Esophagus mucosa (tissue), 1 donor: ENCODE measurements at places on chromosomes 12 and 14. TPM values are rescaled to one million over a fixed set of nuclear protein-coding genes. Genes with fewer than 3 reads are reported as not detected.

- no peak for ATAC-seq
Measured at GRCh38 chr12:80761838-80762237, 45.1 kb downstream of the MYF5 start.

DNA sequence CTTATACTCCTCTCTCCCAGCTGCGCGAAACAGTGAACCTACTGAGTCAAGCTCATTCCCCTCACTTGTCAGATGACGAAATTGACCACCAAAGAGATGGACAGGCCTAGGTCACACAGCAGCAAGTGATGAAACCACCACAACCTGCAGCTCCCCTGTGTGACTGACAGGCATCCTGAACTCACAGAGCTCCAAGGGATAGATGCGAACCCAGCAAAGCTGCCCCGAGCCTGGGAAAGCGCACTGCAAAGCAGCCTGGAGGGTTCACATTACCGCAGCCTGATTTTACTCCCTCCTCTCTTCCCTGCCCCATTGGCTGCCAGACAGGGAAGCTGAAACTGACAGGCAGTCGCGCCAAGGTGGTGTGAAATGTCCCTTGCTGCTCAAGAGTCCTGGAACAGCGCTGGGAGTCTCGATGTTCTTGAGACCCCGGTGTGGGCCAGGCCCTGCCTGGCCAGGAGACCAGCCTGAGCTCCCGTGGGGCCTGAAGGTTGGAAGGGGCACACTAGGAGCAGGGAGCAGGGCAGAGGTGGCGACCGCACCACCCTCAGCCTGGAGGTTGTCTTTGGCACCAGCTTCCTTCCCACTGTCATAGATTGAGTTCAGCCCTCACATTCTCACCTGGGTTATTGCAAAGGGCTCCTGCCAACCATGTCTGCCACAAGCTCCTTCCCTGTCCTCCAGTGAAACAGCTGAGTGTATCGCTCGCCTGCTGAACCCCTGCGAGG, 36.3 kb downstream of the SNRNP35 start:
- ATAC-seq, result peak; percentile 16

- no peak for ATAC-seq
Measured at GRCh38 chr12:94829552-94829951, 173.9 kb downstream of the NDUFA12 start.

DNA sequence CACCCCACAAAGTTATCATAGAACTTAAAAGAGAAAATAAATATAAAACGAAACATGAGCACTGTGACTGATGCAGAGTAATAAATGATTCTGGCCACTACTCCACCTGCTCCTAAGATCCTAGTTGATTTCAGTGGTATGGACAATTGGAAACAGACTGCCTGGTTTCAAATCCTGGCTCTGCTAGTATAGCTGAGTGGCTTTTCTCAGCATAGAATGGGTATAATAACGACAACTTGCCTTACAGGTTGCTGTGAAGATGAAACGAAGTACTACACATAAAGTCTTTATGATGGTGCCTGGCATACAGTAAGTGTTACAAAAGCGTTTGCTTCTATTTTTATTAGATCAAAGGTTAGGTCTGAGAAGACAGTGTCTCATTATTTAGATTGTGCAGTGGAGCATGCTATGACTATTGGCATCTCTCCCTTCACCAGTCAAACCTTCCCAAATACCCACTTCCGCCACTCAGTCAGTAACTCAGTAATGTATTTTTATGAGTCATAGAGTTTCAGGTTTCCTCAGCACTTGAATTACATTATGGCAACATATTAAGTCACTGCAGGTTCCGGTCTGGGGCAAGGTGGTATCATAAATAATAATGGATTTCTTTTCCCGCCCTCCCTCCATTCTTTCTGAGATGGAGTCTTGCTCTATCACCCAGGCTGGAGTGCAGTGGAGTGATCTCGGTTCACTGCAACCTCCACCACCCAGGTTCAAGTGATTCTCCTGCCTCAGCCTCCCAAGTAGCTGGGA, 29.7 kb upstream of the NR2C1 start:
- ATAC-seq, result peak; percentile 99

DNA sequence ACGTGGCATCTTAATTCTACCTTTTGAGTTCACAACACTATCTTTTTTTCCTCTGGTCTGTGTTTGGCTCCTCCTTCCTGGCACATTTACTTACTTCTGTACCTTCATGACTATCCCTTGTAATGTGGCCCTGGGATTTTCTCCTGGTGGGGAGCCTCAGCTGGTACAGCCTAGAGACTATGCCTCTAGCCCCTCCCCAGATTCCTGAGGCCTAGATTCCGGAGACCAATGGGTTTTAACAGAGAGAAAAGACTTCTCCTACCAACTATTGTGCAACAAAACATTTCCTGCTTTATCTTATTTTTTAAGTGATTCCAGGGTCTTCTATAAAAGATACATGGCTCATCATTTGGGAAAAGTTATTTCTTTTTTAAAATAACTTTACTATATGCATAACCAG, 216.2 kb upstream of the KRR1 start:
- no peak for ATAC-seq

DNA sequence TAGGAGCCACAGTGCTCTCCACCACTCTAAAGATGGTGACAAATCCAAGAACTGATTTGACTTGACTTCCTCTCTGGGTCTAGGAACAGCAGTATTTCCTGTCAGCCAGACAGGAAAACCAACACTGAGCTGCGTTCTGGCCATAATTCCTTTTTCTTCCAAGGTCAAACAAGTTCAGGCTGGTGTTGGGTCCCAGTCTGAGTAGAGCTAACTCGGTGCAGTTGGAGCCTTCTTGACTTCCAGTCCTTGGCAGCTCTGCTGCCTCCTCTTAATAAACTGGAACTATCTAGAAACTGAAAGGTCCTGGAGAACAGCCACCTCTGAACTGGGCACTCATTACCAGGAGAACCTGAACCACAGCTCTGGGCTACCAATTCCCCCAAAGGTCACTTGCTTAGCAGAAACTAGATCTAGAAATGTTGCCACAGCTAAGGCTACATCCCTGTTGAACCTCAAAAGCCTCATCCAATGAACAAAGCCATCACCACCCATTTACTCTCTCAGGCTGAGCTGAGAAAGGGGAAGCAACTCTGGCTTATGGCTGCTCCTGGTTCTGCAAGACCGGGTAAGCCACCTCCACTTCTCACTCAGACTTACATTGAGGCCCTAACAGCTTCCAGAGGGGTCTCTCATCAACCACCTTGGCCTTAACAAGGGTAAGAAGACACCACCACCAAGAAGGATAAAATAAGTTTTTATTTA, 27.7 kb downstream of the MAX start:
- no peak for ATAC-seq

DNA sequence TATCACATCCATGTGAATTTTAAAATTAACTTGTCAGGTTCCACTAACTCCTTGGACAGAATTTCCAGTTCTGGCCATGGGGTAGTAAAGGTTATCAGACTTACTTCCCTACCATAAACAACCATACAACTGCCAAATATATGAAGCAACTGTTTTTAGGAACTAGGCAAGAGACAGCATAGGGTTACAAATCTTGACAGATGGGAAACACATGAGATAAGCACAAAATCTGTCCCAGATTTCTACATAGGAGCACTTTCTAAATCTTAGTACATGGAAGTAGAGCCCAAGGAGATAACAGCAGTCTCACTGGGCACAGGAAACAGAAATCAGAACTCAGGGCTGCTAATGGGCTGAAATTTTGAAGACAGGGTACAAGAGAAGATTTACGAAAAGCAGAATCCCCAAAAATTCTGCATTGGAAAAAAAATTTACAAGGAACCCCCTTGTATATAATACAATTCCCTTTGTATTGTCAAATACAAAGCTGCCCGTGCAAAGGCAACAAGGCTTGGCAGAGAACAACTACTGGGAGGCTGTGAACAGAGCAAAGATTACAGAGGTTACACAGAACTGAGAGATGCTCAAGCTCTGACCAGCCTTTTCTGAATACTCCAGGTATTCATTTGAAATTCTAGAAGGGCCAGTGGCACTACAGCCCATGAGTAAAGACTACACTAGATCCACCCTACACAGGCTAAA, 43.2 kb downstream of the GALNT4 start:
- no peak for ATAC-seq

DNA sequence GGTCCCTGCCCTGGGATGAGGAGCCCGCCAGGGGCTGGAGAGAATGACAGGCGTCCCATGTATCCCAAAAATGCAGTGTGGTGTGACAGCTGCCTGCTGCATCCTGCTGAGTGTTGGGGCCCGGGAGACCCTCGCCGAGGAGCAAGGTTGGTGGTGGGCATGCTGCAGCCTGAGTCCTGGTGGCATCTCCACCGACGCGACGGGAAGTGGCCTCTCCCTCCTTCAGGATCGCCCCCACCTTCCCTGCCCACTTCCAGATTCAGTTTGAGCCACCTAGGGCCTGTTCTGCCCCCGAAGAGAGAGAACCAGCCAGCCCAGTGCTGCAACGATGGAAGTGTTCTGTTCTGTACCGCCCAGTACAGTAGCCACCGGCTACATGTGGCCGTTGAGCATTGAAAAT, 70.1 kb downstream of the TSPAN9 start:
- ATAC-seq, result no peak

DNA sequence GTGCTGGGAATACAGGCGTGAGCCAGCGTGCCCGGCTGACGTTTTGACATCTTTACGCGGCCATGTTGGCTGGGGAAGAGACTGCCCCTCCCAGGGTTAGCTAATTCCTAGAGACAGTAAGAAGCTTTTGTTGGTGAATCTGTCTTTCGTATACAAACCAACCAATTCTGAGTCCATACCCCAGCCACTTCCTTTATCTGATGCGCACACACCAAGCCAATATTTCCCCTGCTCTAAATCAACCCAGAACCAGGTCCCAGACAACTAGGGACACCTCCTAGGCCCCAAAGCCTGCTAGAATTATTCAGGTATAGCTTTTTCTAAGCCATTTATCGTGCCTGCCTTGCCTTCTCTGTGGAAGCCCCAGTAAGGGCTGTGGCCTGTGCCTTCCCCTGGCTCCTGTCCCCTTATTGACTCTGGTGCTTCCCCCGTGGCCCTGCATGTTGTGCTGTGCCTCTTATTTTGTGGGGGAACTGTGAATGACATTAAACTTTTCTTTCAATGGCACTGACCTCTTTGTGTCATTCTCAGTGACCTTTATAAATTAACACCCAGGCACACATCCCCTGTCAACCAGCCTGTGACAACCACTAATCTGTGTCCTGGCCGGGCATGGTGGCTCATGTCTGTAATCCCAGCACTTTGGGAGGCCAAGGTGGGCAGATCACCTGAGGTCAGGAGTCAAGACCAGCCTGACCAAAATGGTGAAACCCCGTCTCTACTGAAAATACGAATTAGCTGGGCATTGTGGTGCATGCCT, 10.7 kb upstream of the EVL start:
- ATAC-seq, result no peak

- ATAC-seq, result no peak
Measured at GRCh38 chr12:4530982-4531586, 7.6 kb upstream of the RAD51AP1 start.

DNA sequence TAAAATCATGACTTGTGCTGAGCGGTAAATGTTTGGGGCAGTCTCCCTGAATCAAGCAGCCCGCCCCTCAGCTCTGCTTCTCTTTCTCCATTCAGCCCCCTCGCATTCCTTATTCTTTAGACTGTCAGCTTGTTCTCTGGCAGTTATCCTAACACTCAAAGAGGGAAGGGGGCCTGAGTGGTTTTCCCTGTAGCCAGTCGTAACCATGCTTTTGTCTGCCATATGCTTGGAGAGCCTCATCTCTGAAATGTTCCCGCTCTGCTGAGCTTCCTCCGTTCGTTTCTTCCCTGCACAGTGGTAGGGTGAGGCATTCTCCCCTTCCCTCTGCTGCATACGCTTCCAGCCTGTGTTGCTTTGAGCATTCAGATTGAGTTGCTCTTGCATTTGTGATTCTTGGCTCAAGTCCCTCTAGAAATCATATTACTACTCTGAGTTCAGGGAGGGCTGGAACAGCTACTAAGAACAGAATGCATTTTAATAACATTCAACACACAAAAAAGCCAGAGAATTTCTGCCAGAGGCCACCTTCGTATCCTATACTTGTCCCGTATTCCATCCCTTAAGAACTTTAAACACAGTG, 119.7 kb downstream of the FBXL14 start:
- ATAC-seq, result no peak

DNA sequence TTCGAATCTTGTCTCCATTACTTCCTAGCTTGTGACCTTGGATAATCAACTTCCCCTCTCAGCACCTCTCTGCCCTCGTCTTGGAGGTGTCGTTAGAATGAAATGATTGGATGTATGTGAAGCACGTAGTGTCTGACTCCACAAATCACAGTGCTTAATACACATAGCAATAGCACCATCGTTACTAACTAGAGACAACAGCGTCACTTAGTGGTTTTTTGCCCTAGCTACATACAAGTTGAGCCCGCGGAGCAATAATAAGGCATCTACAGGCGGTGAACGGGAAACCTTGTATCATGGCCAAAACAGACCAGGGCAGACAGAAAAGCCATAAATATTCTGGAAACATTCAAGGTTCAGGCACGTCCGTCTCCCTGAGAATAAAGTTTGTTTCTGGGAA, 154.9 kb downstream of the ASCL4 start:
- peak; percentile 67 for ATAC-seq

The ADAM21 gene
- total RNA-seq, result not detected

The TMPRSS12 gene
- total RNA-seq, result not detected

The EMP1 gene
- total RNA-seq, result 1,972 TPM

The ADAMTS20 gene
- total RNA-seq, result not detected

The LRIG3 gene
- 28.2 TPM for total RNA-seq

The TCL1B gene
- not detected for total RNA-seq

The SLC16A7 gene
- 52.4 TPM for total RNA-seq

The SLC8B1 gene
- total RNA-seq, result 16.8 TPM

The P2RX2 gene
- total RNA-seq, result not detected
